ENCODE measurements at places on chromosomes 13 and 19.
A peak's percentile ranks its signal among the peaks of the same experiment; 100 is the strongest.

DNA sequence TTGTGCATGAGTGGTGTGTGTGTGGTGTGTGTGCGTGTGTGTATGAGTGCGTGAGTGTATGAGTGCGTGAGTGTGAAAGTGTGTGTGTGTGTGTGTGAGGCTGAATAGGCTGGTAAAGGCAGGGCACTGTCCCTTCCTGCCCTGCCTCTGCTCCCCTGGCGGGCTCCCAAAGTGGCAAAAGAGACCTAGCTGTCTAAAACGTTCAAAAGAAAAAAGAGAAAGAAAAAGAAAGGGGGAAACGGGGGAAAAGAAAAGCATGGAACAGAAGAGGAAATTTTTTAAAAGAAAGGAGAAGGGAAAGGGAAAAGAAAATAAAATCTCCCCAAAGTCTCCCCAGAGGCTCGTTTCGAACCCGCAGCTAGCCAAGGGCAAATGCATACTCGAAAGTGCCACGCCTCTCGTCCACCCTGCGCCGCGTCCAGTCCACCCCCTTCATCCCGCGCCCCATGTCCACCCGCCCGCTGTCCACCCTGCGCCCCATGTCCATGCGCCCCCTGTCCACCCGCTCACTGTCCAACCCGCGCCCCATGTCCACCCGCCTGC, 37.0 kb upstream of the FLT1 start:
- no peak for DNase-seq

GRCh38 chr13:26050568-26051230, 1.1 kb downstream of the SHISA2 start:
- DNase-seq: no peak

DNA sequence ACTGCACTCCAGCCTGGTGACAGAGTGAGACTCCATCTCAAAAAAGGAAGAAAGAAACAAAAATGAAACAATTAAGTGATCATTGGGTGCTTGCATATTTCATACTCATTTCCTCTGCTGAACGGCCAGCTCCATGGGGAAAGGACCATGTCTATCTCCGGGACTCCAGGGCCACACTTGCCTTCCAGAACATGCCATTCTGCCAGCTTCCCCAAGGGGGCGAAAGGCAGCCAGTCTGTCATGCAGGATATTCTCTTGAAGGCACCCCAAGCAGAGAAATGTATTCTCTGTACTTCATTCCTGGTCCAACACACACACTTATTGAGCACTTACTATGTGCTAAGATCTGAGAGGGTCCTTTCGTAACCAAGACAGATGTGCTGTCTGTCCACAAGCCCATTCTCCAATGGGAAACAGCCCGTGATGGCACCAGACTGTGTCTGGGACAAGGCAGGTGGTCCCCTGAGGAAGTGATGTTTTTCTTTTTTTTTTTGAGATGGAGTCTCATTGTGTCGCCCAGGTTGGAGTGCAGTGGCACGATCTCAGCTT, 10.2 kb upstream of the CARM1 start:
- peak; percentile 31 for DNase-seq

- no peak for DNase-seq
Measured at GRCh38 chr13:108915095-108915633, 285.8 kb downstream of the MYO16 start.

GRCh38 chr13:106132216-106132615, 403.2 kb downstream of the EFNB2 start:
- DNase-seq: no peak

GRCh38 chr19:34337739-34338138, 27.3 kb upstream of the GPI start:
- no peak for DNase-seq

Measured in stimulated activated CD4-positive, alpha-beta T cell treated with anti-CD3 and anti-CD28 coated beads, Interleukin-4, amount 100 ng/mL, for 48 hours (primary cell).